ENCODE measurements at places on chromosomes 7 and 10.
A peak's percentile ranks its signal among the peaks of the same experiment; 100 is the strongest.

- no peak for DNase-seq
Measured at GRCh38 chr7:34048445-34048844, 143.1 kb downstream of the BMPER start.

DNA sequence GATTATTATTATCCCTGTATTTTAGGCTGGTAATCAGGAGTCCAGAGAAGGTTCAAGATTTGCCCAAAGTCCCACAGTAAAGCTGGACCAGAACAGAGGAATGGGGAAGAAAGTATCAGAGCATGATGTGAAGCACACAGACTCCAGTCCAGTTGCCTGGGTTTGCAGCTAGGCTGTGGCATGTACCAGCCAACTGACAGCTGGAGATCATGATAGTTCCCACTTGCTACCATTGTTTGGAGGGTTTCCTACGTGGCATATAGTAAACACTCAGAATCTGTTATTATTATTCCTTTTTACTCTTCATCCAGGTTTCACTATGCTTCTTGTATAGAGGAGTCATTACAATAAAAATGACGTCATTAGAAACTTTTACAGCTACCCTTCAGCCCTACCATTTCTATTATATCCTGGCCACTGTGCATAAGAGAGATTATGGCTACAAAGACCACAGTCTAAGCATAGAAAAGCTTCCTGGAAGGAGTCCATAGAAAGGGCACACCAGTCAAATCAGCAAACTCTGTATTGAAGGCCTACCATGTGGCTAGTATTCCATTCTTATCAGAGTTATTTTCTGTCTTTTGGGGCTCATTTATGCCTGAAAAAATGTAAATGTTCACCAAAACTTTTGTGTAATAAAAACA is 66.6 kb downstream of the MTPN start:
- no peak for DNase-seq

GRCh38 chr10:79547973-79548372 is 12.2 kb downstream of the SFTPA2 start:
- DNase-seq, result peak; percentile 74

- DNase-seq, result no peak
Measured at GRCh38 chr7:110534241-110534931, 556.5 kb upstream of the LRRN3 start.

DNA sequence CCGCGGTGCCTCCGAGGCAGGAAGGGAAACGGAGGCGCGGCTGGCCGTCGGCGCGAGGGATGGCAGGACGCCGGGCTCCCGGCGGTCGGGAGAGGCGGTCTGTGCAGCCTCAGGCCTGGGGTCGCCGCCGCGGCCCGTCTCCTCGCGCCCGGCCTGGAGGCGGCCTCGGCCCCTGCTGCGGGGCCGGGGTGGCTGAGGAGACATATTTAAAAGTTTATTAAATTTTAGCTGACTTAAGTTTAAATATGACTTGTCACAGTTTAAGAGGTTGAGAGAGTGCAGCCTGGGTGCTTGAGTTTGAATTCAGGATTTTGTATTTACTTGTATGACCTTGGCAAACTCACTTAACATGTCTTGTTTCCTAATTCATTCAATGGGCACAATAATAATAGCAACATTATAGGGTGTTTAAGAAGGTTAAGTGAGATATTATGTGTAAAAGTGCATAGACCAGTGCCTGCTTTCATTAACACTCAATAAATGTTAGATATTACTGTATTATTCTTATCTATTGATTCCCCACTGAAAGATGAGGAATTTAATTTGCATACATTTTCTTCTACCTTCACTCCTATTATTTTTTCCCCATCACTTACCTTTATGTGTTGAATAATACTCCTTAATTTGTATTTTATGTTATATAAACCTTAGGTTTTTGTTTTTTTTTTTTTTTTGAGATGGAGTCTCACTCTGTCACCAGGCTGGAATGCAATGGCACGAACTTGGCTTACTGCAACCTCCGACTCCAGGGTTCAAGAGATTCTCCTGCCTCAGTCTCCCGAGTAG is 718 bp downstream of the DYNC2I1 start:
- no peak for DNase-seq

DNA sequence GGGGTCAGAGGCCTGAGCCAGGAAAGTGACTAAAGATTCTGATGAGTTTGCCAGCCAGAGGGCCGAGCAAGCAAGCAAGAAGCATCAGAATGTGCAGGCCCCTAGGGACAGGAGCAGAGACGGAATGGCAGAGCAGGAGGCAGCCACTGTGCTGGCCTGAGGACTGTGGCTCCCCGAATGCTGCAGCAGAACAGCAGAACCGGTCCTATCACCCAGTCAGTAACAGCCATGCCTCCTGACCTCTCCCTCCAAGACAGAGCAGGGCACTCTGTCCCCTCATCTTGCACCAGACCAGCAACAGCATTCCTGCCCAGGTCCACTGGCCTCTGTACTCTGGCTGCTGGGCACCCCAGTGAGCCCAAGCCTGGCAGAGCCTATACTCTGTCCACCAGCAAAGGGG is 85.9 kb downstream of the ARHGAP22 start:
- DNase-seq, result no peak

DNA sequence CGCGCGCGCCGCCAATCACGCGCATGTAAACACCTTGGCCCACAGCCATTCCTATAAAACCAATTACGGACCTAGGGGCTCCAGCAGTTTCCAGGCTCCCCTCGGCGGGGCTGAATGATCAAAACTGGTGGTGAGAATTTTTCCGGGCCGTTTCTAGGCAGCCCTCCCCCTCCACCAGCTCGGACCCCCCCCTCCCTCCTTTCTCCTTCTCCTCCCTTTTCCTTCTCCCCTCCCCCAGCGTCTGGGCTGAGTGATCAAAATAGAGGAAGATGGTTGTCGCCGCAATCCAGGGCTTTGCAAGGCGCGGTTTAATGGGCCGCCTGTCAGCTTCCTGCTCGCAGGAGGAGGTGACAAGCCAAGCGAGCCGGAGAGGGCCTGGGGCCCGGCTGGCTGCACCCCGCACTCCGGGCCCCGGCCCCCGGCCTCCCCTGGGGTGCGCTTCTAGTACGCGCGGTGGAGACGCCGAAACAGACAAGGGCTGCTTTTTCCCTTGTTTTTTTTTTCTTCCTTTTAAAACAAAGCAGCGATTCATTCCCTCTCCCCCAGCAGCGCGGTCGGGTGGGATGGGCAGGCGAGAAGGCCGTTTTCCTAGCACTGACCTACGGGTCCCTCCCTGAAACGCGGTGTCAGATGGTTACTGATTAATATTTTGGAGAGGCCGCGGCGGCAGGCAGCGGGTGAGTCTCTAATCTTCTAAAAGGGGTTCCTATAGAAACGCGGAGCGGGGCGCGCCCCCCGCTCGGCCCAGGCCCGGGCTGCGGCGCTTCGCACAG is 528 bp upstream of the TNRC18 start:
- peak; percentile 53 for DNase-seq

DNA sequence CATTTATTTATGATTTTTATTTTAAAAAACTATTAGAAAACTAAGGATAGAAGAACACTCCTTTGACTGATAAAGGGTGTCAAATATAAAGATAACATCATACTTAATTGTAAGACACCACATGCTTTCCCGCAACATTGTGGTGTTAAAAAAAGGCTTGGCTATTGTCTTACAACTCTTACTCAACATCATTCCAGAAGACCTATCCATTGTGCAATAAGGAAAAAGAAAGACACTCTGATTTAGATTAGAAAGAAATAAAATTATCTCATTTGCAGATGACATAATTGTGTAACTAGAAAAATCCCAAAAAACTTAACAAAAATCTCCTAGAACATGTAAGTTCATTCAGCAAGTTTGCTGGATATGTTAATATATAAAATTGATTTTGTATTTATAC is 296.7 kb upstream of the GNAI1 start:
- no peak for DNase-seq

DNA sequence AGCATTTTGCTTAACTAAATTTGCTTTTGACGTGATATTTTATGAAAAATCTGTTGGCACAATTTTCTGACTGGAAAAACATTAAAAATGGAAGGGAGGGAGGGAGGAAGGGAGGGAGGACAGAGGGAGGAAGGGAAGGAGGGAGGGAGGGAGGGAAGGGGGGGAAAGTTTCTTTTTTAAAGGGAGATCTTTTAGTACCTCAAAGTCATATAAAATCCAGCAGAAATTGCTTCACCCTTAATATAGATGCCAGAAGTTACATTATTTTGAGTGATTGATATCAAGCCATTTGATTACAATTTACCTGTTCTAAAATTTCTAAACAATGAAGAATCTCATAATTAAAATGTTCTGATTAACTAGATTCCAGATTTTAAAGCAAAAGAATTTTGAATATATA is 68.9 kb downstream of the CABCOCO1 start:
- DNase-seq, result no peak

DNA sequence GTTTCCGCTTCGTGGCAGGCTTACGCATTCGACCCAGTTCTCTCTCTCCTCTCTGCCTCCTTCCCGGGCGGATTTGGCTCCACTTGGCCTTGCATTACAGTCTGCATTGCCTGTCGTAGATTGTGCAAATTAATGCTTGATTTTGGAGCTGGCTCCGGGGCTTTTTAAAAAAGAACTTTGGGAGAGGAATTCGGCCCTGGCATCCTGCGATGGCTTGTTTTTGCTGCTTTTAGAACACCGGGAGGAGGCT is 767 bp downstream of the EIF4EBP2 start:
- DNase-seq, result no peak

DNA sequence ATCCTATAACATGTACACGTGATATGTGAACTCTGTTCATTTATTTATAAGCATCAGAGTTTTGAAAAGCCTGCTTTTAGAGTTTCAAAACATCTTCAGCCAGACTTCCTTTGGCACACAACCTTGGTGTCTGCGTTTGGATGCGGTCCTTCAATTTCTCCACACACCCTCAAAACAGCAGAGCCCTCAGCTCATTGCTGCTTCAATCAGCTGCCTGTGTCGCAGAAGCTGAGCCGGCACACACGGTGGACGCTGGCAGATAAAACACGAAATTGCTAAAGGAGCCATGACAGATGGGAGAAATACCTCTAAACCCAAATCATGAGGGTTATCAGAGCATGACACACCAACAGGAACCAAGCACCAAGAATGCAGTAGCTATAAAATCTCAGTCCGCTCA is 396.4 kb upstream of the AKR1E2 start:
- DNase-seq, result no peak

DNA sequence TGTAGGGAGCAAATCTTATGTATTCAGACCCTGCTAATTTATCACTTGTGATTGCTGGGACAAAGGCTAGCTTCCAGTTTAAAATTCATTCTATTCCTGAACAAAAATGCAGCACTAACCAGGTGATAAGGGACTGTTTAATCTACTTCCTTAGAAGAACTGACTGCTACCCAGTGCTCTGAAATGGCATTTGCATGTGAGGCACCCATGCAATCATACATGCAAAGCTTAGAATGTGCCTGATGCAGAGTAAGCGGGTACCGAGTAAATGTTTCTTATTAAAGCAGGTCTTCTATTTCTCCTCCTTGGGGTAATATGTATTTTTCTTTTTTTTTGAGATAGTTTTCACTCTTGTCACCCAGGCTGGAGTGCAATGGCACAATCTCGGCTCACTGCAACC is 54.5 kb downstream of the NEURL1 start:
- DNase-seq, result no peak

DNA sequence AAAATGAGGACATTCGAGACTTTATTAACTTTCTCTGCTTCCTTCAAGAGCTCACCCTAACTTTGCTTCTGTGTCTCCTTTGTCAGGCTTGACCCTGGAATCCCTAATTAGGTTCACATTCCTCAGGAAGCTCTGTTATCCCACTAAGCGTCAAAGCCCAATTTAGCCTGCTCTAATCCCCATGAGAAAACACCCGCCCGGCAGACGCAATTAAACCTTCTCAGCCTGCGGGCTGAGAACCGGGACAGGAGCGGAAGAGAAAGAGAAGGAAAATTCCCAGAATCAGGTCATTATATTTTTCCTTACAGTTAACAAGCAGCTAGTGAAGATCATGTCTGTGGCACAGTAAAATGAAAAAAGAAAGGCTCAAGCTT is 93.0 kb downstream of the TNS3 start:
- DNase-seq, result no peak

DNA sequence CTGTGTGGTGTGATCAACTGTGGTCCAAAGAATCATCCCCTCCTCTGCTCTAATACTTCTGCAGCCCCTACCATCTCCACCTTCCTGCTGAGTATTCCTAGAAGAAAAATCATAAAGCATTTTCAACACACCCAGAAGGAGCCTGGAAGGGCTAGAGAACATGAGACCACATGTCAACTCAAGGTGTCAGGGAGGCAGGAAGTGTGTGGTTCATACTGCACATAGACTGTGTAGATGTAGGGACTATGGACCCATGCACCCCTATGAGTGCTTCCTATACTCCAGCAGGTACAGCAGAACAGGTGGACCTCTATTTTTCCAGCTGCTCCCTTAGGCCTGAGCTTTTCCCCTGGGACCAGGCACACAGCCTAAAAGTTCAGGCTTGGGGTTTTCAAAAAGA is 2.6 kb upstream of the ZNF746 start:
- DNase-seq, result no peak

- DNase-seq, result no peak
Measured at GRCh38 chr7:93176992-93177580, 28.9 kb upstream of the SAMD9L start.

DNA sequence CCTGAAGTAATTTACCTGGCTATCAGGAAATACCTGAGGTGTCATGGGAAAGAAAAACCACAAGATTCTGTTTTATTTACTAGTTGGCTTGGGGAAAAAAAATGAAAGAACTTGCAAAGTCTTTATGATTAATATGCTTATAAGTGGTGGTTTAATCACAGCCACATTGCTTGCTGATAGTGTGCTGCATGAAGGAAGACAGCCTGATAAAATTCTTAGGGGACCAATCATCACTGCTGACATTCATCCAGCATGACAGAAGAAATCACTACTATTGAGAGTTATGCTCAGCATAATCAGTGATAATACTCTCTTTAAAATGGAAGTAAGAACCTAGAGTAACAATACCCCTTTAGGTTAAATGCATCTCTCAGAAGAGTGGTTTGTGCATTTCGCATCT is 150.2 kb upstream of the LRRN3 start:
- no peak for DNase-seq

GRCh38 chr7:128053023-128053422 is 21.8 kb upstream of the LRRC4 start:
- no peak for DNase-seq

GRCh38 chr7:50914460-50914859 is 131.8 kb upstream of the GRB10 start:
- no peak for DNase-seq

DNA sequence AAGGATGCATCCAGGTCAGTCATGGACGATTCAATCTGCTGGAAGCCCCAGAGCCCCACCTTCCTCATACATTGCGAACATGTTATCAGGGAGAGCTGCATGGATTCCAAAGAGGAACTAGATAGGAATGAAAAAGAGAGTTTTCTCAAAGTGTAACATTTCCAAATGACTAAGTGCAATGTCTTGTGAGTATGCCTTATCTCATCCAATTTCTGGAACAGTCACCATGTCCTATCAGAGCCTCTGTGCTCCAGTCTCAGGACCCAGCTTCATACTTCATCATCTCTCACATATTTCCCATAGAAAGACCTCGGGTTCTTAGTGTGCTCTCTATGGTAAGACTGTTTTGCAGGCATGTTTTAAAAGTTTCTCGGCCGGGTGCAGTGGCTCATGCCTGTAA is 26.8 kb downstream of the ZC3HC1 start:
- DNase-seq, result no peak

Data from activated CD4-positive, alpha-beta T cell treated with anti-CD3 and anti-CD28 coated beads, Interleukin-2, Interleukin-4, amounts not matched to agents 100 ng/mL and 50 ng/mL, durations not matched to agents 16 hours and 8 hours (primary cell).